Activated CD4-positive, alpha-beta T cell treated with anti-CD3 and anti-CD28 coated beads, Interleukin-2, Interleukin-6, amounts not matched to agents 100 ng/mL and 50 ng/mL, durations not matched to agents 16 hours and 8 hours (primary cell): ENCODE measurements at places on chromosomes 3 and 15.

DNA sequence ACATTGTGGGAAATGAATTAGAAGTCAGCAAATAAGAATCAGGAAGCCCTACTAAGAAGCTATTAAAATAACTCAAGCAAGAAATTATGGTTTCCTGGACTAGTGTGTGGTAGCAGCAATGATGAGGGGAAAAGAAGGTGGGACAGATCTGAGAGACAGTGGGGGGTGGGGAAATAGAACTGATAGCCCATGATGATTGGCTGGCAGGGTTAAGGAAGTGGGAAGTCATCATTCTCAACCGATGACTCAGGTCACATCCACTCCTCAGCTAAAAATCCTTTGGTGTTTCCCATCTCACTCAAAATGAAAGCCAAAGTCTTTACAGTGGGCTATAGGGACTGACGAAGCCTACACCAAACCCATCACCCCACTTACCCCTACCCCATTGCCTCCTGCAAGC lies 153.9 kb upstream of the ARHGEF26 start:
- peak; percentile 10 for DNase-seq

DNA sequence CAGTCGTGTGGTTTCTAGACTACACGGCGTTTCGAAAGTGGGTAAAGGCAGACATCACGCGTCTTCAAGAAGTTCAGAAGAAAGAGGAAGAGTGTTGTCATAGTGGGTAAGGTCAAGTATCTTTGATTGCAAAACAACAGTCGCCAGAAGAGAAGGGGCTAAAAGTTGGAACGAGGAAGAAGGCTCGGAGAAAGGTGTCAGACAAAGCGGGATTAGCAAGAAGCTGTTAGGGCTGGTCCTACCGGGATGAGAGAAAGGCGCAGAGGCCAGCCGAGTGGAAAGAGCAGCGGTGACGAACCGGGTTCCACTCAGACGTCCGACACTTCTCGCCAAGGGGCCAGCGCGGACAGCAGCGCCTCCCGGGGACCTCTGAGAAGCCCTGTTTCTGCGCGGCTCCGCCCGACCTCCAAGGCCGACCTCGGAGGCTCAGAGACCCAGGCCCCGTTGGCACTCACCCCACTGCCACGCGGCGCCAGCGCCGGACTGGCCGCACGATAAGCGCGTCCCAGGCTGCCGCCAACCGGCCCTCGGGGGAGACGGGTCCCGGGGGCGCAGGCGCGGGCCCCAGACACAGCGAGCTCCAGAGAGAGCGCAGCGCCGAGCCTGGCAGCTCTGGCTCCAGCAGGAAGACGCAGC lies 436 bp downstream of the ADPGK start:
- peak; percentile 61 for DNase-seq

DNA sequence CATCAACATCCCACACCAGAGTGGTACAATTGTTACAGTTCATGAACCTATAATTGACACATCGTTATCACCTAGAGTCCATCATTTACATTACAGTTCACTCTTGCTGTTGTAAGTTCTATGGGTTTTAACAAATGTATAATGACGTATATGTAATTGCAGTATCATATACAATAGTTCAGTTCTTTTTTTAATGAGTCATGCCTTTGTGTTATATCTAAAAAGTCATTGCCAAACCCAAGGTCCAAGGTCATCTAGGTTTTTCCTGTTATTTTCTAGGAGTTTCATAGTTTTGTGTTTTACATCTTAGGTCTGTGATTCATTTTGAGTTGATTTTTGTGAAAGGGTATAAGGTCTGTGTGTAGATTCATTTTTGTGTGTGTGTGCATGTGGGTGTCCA lies 160.9 kb upstream of the GALNT15 start:
- no peak for DNase-seq

GRCh38 chr15:72201391-72201921 lies 3.9 kb upstream of the GRAMD2A start:
- DNase-seq, result no peak

DNA sequence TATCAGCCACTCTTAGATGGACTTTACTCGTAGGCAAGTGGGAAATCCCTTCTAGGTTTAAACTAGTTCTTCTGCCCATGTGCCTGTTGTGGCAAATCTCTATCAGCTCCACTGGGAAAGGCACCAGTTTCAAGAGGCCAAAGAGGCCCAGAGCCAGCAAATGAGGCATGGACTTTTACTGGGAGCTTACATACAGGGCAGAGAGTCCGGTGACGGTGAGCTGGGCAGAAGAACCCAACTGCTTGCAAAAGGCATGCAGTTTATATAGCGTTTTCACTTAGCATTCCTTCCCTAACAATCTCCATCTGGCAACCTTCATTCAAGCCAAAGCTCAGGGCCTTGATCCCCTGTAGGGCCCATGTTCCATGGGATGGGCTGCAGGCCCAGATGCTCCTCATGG lies 93.0 kb upstream of the C3orf80 start:
- DNase-seq, result no peak

DNA sequence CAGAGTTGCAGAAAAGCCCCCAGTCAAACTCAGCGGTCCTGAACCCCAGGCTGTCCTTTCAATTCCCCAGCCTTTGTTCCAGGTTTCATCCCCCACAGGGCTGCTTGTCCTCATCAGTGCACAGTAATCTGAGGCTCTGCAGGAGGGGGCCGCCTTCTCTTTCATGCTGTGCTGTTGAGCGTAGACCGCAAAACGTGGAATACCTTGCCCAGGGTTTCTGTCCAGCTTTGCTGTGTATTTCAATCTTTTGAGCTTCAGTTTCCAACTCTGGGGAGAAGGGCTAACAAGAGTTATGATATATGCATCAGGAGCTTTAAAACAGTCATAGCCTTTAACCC lies 64.8 kb downstream of the FAM43A start:
- no peak for DNase-seq

DNA sequence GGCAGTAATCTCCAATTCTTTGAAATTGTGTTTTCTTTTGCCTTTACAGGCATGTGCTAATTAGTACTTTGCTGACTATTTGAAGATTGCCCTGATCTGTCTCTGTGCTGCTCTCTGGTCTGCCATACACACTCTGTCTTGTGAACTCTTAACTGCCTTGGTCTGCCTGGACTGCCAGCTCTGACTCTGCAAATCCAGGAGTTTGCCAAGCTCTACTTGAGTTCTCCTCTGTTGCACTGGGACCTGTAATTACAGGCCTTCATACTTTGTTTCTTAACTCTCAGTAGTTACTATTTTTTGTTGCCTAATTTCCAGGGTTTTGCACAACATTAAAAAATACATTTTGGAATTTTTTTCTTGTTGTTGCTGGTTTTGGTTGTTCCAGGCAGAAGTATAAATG lies 155.0 kb downstream of the RSRC1 start:
- DNase-seq, result no peak

GRCh38 chr3:65901226-65901625 lies 137.5 kb downstream of the MAGI1 start:
- no peak for DNase-seq

- no peak for DNase-seq
These were observed 143.2 kb upstream of the PRR20G start for GRCh38 chr3:127431066-127431465.

DNA sequence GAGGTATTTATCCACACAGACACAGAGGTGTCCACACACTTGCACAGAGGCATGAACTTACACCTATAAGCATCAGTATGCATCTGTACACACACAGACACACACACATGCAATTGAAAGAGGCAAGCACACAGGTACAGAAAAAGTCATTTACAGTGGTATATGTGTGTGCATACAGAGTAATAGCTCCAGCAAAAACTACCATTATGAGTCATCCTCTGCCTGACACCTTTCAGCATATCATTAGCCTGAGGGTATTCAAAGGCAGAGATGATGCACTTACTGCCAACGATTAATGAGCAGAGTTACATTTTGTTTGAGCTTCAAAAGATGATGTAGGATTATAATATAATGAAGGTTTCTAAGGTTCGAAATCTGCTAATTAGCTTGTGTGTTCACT lies 100.3 kb upstream of the TPRG1 start:
- DNase-seq, result peak; percentile 73

DNA sequence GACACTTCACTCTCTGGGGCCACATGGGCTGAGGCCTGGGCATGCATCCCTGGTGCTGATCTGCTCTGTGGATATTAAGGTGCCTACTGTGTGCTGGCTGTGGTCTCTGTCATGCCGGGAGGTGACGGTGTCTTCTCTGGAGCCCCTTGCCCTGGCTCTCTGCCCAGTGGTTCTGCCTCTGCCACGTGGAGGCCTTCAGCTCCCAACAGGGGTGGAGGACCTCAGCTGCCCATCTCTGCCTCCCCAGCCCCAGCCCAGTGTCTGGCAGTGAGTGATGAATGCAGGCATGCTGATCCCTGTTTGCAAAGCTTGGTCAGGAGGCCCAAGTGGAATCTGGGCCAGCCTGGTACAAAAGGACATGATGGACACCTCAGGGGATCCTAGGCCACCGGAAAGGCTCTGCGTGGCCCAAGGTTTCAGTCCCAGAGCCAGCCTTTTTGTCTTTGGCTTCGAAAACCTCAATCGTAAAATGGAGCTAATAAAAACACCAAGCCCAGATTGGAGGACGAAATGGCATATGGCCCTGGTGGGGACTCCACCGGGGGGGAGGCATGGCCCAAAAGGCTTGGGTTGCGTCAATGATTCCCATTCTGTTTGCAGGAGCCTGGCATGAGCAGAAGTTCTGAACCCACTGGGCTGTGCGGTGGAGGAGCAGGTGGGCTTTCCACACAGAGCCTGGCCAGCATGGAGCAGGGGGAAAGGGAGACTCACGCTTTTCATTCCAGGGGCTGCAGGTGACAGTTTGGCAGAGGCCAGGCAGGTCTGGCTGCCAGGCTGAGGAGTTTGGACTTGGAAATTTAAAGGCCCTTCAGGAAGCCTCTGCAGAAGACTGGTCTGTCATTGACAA lies 54.7 kb upstream of the KLF13 start:
- no peak for DNase-seq

GRCh38 chr15:101407439-101407838 lies 82.1 kb downstream of the PCSK6 start:
- no peak for DNase-seq

DNA sequence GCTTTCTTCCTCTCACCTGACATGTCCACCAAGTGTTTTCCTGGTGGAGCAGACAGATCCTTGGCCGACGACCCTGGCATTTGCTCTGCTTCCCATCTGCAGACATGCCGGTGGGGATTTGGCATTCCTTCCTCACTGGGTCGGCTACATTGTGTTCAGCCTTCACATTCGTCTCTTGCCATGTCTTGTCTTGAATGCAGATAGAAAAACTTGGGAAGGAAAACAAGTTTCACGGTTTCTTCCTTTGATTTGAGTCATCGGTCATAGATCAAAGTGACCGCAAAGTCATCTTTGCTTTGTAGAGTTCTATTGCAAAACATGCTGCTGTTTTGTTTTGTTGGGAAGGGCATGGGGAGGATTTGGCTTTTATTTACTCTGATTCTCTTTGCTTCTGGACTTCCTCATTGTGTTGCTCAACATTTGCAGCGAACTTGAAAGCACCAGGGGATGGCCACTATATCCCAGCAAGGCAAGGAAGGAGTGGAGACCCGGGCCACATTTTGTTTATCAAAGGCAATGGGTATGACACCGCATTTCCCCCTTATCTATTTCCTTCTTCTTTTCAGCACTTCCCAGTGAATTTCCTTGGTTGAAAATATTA lies 321.3 kb downstream of the CACNA2D3 start:
- no peak for DNase-seq

- no peak for DNase-seq
These were observed 6.3 kb upstream of the ZXDC start for GRCh38 chr3:126481808-126482502.

DNA sequence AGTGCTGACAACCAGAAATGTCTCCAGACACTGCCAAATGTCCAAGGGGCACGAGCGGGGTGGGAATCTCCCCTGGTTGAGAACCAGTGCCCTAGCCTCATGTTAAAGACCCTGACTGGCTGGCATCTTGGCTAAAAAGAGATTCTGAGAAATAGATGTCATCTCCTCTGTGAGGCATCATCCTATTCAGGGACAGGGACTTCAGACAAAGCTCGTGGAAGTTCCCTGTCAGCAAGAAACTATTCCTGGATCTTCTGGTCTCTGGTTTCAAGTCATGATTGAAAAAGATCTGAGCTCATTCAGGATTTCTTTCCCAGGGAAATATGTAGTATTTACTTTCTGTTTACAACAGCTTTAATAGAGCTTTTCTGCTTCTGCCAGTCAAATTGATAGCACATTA lies 10.8 kb downstream of the WDR5B start:
- no peak for DNase-seq

GRCh38 chr3:183410280-183410679 lies 18.1 kb downstream of the MCF2L2 start:
- no peak for DNase-seq

DNA sequence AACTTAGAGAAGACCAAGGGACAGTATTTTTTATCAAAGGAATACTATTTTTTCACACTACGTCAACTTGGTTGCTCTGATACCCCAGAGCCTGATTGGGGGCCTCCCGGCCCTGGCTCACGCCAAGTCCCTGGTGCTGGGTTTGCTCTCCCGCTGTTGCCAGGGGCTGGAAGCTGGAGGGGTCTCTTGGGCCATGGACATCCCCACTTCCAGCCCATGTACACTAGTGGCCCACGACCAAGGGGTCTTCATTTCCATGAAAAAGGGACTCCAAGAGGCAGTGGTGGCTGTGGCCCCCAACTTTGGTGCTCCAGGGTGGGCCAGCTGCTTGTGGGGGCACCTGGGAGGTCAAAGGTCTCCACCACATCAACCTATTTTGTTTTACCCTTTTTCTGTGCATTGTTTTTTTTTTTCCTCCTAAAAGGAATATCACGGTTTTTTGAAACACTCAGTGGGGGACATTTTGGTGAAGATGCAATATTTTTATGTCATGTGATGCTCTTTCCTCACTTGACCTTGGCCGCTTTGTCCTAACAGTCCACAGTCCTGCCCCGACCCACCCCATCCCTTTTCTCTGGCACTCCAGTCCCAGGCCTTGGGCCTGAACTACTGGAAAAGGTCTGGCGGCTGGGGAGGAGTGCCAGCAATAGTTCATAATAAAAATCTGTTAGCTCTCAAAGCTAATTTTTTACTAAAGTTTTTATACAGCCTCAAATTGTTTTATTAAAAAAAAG lies 20.3 kb upstream of the BSN start:
- DNase-seq, result no peak

GRCh38 chr15:94228611-94229010 lies 2.8 kb upstream of the MCTP2 start:
- DNase-seq, result no peak

DNA sequence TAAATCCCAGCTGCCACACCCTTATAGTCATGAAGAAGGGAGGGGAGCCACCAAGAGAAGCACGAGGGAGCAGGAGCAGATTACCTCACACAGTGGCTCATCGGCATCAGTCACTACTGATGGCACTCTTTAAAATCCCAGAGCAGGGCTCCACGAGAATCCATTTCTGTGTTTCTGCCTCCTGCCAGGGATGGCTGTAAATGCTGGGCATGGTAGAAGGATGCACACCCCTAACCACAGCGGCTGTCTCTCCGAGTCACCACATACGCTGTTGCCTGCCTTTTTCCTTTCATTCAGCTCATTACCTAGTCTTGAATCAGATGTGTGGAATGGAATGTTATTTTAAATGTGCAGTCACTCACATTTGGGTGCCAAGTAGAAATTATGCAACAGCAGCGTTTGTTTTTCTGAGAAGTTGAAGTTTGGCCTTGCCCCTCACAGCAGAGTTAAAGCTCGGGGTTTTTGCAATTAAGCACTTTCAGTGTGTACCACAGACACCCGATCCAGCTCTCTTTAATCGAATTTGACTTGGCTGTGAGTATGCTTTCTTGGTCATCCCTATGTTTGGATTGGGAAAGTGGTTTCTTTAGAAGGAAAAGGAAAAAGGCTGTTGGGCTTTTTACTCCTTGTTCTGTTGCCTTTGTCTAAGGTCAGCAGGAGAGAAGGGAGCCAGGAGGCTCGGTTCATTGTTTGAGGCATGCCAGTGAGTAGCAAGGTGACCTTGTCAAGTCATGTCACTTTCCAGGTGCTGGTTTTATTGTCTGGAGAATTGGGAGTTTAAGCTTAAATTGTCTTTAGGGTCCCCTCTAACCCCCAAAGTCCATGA lies 284.2 kb upstream of the TPM1 start:
- DNase-seq, result no peak
